ENCODE measurements at places on chromosomes 16 and 17.

GRCh38 chr17:31533546-31534155 lies 142.2 kb downstream of the RAB11FIP4 start:
- H3K27me3 ChIP-seq = no peaks in the 10 kb centered on the region
- H3K36me3 ChIP-seq = no peaks in the 10 kb centered on the region
- no peak overlapping the region for H3K27ac ChIP-seq
- peaks cover 14% of the 10 kb centered on the region for H3K4me1 ChIP-seq
- no peak overlapping the region for H3K4me3 ChIP-seq

DNA sequence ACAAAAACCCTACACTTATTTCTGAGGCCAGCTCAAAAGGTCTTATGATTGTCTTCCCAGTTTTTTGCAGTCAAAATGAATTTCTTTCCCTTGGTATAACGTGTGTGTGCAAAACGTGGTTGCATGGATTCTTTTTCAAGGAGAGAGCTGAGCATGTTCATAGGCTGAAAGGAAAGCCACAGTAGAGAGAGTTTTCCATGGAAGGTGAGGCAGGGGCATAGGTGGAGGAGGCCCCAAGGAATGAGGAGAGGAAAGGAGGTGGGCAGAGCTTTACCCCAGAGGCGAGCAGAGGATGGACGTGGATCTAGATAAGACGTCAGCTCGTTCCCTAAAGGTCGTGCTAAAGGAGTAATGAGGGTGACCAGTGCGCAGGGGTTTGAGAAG lies 22.8 kb downstream of the TRPV2 start:
- H3K27me3 ChIP-seq = no peaks in the 10 kb centered on the region
- peaks cover 12% of the 10 kb centered on the region for H3K4me1 ChIP-seq
- DNase-seq = no peak
- H3K27ac ChIP-seq = peak overlapping the region; percentile 78
- H3K4me3 ChIP-seq = peak overlapping the region; percentile 89

- no peak for DNase-seq
- H3K4me3 ChIP-seq = no peak overlapping the region
- H3K27me3 ChIP-seq = no peaks in the 10 kb centered on the region
- H3K36me3 ChIP-seq = no peaks in the 10 kb centered on the region
Measured at GRCh38 chr17:79332011-79332554, 257.5 kb downstream of the ENGASE start.

GRCh38 chr17:29622337-29623282 lies at the start of gene CORO6:
Gene CORO6, minus strand, starts transcription at chr17:29622912. Its CDS starts 1,491 bp downstream, at chr17:29621421.
- H3K36me3 ChIP-seq = no peaks in the 10 kb centered on the region
- H3K27ac ChIP-seq = peak within 1 kb of the TSS; percentile 41
- DNase-seq = peak; percentile 63
- no peaks in the 10 kb centered on the region for H3K4me1 ChIP-seq
- peak within 1 kb of the TSS; percentile 58 for H3K4me3 ChIP-seq

DNA sequence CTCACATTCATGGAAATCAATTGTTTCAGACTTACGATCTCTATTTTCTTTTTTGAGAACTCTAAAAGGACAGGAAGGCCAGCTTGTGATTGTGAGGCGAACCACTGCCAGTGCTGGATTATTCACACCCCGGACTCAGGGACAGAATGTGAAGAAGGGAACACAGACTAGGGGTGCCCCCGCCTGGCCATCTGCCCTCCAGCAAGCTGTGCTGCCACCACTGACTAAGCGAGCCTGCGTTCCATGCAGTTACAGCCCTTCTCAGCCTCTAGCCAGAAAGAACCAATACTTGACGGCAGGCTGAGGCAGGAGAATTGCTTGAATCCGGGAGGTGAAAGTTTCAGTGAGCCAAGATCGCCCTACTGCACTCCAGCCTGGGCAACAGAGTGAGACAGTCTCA lies 2.8 kb downstream of the HAGH start:
- peak; percentile 83 for DNase-seq
- H3K4me3 ChIP-seq = no peak overlapping the region
- H3K27me3 ChIP-seq = no peaks in the 10 kb centered on the region
- H3K36me3 ChIP-seq = no peaks in the 10 kb centered on the region
- peaks cover 31% of the 10 kb centered on the region for H3K4me1 ChIP-seq
- no peak overlapping the region for H3K27ac ChIP-seq

DNA sequence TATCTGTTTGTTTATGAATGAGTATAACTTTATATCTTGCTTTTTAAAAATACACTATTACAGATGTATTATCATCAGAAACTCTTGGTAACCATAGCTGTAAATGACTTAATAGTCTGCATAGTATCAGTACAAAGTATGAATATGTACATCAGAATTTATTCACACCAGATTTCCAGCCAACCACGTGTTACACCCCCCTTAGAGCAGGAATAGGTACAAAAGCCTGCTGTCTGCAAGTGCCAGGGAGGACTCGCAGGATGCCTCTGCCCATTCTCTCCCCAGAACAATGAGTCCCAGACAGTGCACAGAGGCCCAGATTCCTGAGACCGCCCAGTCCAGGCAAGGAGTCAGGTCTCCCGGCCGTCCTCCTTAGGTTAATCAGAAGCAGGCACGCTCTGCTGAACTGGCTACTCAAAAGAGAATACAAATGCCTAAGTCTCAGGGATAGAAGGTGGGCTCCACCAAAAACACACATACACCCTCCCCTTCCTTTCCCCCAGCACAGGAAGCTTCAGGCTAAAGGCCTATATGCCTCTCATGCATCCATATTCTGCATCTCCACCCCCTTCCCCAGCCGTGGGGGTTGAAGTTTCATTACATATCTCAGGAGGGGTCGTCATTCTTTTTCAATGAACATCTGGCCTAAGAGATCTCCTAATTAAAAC lies 159.1 kb upstream of the CDH11 start:
- no peaks in the 10 kb centered on the region for H3K4me1 ChIP-seq
- no peak for DNase-seq
- H3K36me3 ChIP-seq = no peaks in the 10 kb centered on the region

- no peaks in the 10 kb centered on the region for H3K27me3 ChIP-seq
- H3K27ac ChIP-seq = no peak overlapping the region
- peaks cover 14% of the 10 kb centered on the region for H3K4me1 ChIP-seq
- H3K36me3 ChIP-seq = no peaks in the 10 kb centered on the region
- DNase-seq = no peak
- H3K4me3 ChIP-seq = no peak overlapping the region
Measured at GRCh38 chr17:17792037-17792550, 44.7 kb downstream of the SREBF1 start.

- DNase-seq = no peak
- H3K27ac ChIP-seq = no peak overlapping the region
- no peaks in the 10 kb centered on the region for H3K27me3 ChIP-seq
- H3K36me3 ChIP-seq = no peaks in the 10 kb centered on the region
- peak overlapping the region; percentile 17 for H3K4me3 ChIP-seq
Measured at GRCh38 chr17:73492125-73492820, 152.0 kb downstream of the SDK2 start.

DNA sequence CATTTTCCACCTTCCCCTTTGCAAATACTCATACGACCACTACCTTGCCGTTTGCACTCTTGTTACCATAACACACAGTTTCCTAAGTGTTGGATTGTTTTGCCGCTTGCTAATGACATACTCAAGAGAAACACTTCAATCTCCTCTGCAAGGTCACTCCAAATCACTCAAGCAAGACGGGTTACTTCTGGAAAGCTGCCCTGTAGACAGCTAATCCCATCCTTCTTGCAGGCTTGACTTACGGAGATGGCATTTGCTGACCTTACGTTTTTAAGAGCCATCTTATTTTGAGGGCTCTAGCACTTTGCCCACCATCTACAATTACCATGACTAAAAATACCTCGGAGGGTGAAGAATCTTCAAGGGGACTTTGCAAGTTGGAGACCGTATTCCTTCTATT lies 46.2 kb downstream of the MYH3 start:
- peaks cover 2% of the 10 kb centered on the region for H3K27me3 ChIP-seq
- no peaks in the 10 kb centered on the region for H3K36me3 ChIP-seq
- DNase-seq = no peak
- no peak overlapping the region for H3K4me3 ChIP-seq
- H3K4me1 ChIP-seq = no peaks in the 10 kb centered on the region

GRCh38 chr16:12304861-12305596 lies 328.5 kb downstream of the SNX29 start:
- H3K4me1 ChIP-seq = no peaks in the 10 kb centered on the region
- no peaks in the 10 kb centered on the region for H3K36me3 ChIP-seq
- H3K4me3 ChIP-seq = no peak overlapping the region
- DNase-seq = no peak
- H3K27ac ChIP-seq = no peak overlapping the region
- H3K27me3 ChIP-seq = no peaks in the 10 kb centered on the region

DNA sequence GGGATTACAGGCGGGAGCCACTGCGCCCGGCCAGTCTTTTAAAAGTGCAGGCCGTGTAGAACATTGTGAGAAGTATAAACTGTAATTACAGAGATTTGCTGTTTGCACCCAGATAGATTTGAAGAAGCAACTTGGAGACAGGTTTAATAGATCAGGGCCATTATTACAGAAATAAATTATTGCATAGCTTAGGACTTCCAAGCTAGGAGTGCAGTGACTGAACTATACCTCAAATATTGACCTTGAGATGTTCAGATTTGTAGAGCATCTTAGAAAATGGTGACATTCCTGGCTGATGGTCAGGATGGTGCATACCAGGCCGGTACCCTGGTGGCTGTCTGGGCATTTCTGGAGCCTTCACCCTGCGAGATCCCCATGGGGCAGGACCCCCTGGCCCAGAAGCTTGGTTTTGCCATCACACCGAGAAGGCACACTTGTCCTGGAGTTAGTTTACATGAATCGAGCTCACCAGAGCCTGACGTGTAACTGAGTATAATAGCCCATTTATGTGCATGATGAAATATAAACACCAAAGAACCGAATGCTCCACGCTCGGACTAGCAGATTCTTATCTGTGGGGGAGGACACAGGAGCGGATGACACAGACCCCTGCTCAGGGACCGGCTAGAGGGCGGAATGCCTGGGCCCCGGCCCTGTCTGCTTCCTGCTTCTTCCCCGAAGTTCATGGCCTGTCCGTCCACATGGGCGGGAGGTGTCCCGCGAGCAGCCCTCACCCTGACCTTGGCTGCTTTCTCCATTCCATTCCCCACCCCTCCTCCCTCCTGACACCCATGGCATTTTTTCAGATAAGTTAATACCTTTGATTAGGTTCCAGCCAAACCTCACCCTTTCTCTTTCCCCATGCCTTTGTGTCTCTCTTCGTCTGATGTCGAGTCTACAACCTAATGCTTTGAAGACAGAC lies 32.1 kb downstream of the CCDC40 start:
- H3K27me3 ChIP-seq = no peaks in the 10 kb centered on the region
- H3K4me3 ChIP-seq = no peak overlapping the region
- DNase-seq = peak; percentile 33
- H3K27ac ChIP-seq = peak overlapping the region; percentile 88
- no peaks in the 10 kb centered on the region for H3K36me3 ChIP-seq
- H3K4me1 ChIP-seq = peaks cover 38% of the 10 kb centered on the region

- no peak for DNase-seq
- no peaks in the 10 kb centered on the region for H3K36me3 ChIP-seq
- H3K27ac ChIP-seq = no peak overlapping the region
- no peaks in the 10 kb centered on the region for H3K4me1 ChIP-seq
- no peak overlapping the region for H3K4me3 ChIP-seq
Measured at GRCh38 chr16:60641067-60641665, 1395.1 kb downstream of the CDH8 start.

DNA sequence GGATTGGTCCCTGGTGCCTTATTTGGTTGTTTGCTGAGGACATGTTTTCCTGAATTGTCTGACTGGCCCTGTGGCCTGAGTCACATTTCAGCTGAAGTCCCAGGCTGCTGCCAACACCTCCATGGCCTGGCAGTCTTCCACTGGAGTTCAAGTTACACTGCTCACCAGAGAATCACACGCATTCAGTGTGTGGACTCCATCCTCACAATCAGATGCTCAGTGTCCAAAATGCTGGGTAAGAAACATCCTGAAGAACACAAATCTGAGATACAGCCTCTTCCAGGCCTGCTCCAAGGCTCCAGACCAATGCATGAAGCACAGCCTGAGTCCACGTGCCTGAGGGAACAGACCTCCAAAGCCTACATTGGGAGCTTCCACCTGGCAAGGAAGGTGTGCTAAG lies 19.2 kb downstream of the CD300LB start:
- H3K36me3 ChIP-seq = no peaks in the 10 kb centered on the region
- H3K27me3 ChIP-seq = no peaks in the 10 kb centered on the region
- no peaks in the 10 kb centered on the region for H3K4me1 ChIP-seq
- no peak for DNase-seq
- no peak overlapping the region for H3K4me3 ChIP-seq

- H3K4me1 ChIP-seq = no peaks in the 10 kb centered on the region
- H3K27ac ChIP-seq = no peak overlapping the region
- no peaks in the 10 kb centered on the region for H3K36me3 ChIP-seq
- no peak for DNase-seq
Measured at GRCh38 chr16:18050777-18051176, 285.8 kb downstream of the NPIPA8 start.

GRCh38 chr16:69566240-69566980 lies 644 bp downstream of the NFAT5 start:
- peak overlapping the region; percentile 98 for H3K4me3 ChIP-seq
- H3K27me3 ChIP-seq = no peaks in the 10 kb centered on the region
- no peaks in the 10 kb centered on the region for H3K36me3 ChIP-seq
- H3K27ac ChIP-seq = peak overlapping the region; percentile 99
- peak; percentile 69 for DNase-seq
- H3K4me1 ChIP-seq = peaks cover 19% of the 10 kb centered on the region

DNA sequence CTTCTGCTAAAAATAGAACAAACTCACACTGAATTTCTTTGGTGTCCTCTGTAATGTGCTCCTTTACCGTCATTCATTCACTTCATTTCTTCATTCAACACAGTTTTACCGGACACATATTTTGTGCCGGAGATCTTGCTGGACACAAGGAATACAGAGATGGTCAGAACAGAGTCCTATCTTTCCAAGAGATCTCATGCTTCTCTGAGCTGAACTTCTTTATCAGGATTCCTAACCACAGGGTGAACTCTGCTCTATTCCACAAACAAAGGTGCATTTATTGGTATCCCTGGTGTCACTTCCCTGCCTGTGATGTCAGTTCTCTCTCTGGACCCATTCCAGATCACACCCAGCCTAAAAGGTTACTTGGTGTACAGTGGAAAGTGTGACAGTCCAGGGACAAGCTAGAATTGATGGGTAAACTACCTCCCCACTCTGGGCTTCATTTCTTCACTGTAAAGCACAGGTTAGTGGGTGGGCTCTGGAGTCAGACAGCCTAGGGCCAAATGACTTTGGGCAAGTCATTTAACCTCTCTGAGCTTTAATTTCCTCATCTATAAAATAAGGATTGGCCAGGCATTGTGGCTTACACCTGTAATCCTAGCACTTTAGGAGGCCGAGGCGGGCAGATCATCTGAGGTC lies 4.2 kb downstream of the IFI35 start:
- no peak overlapping the region for H3K4me3 ChIP-seq
- H3K27ac ChIP-seq = no peak overlapping the region
- H3K27me3 ChIP-seq = no peaks in the 10 kb centered on the region
- DNase-seq = no peak

Measured in testis (tissue), 5 donors.